ENCODE measurements at places on chromosomes 11 and 22.

DNA sequence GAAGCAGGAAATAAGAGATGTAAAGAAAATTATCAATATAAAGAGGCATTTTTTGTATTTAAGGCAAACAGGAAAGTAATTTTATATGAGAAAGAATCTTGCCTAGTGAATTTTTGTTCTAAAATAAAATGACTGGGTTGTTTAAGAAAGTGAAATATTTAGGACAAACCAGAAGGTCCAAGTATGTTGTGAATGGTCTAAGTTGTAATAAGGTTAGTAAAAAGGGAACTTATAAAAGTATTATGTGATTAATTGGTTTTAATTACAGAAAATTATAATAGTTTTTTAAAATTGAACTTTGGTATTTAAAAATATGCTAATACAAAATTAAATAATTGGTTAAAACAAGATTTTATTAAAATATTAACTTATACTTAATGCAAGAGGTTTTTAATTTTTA lies 26.6 kb upstream of the EI24 start:
- H3K27me3 ChIP-seq = no peaks in the 10 kb centered on the region
- H3K36me3 ChIP-seq = no peaks in the 10 kb centered on the region
- H3K27ac ChIP-seq = no peak overlapping the region
- no peak overlapping the region for H3K4me3 ChIP-seq

- H3K36me3 ChIP-seq = no peaks in the 10 kb centered on the region
- no peak overlapping the region for H3K27ac ChIP-seq
- no peaks in the 10 kb centered on the region for H3K27me3 ChIP-seq
- H3K4me3 ChIP-seq = no peak overlapping the region
- DNase-seq = no peak
Observed at GRCh38 chr11:60887556-60887955, 18.8 kb downstream of the PRPF19 start.

DNA sequence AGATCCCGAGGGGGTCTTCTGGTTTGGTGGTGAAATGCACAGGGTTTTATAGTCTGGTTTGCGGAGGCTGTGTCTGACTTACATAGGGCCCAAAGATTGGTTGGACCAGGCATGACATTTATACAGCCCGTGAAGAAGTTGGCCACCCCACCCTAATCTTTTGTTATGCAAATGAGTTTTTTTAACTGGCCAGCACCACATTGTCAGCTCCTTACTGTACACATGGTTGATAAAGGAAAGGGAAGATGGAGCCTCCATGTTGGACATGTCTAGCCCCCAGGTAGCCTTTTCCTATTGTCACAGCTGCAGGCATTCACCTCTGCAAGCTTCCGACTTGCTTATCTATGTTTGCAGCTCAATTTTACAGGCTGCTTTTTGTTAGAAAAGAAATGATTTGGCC lies 70.1 kb downstream of the WT1 start:
- H3K4me3 ChIP-seq = no peak overlapping the region
- no peaks in the 10 kb centered on the region for H3K36me3 ChIP-seq
- H3K27ac ChIP-seq = no peak overlapping the region
- no peaks in the 10 kb centered on the region for H3K27me3 ChIP-seq

- H3K4me3 ChIP-seq = no peak overlapping the region
- DNase-seq = no peak
- H3K27me3 ChIP-seq = no peaks in the 10 kb centered on the region
- no peak overlapping the region for H3K27ac ChIP-seq
- no peaks in the 10 kb centered on the region for H3K4me1 ChIP-seq
Observed at GRCh38 chr11:72001834-72002591, 3.3 kb downstream of the IL18BP start.
